ENCODE measurements at places on chromosomes 4 and X. TPM values are rescaled to one million over a fixed set of nuclear protein-coding genes. Genes with fewer than 3 reads are reported as not detected.

DNA sequence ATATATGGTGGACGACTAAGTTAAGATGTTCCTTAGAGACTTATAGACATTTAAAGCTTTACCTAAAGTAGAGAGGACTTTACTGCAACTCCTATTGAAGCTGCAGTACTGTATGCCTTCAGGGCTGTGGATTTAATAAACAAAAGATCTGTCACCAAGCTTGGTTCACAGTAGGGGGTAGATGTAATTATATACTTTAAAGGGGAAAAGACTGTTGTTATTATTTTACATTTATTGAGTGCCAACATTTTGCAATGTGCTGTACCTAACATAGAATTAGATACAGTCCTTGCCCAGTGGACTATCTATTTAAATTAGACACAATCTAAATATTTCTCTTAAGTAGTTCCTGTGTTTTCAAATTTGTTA is 67.2 kb downstream of the SLIT2 start:
- DNase-seq, result no peak

The RIBC1 gene
- 5.2 TPM for polyA plus RNA-seq

The NRK gene
- 14.4 TPM for polyA plus RNA-seq

- no peak for DNase-seq
Measured at GRCh38 chrX:16653424-16653823, 3.5 kb downstream of the S100G start.

The POLN gene
- polyA plus RNA-seq, result 3.1 TPM

DNA sequence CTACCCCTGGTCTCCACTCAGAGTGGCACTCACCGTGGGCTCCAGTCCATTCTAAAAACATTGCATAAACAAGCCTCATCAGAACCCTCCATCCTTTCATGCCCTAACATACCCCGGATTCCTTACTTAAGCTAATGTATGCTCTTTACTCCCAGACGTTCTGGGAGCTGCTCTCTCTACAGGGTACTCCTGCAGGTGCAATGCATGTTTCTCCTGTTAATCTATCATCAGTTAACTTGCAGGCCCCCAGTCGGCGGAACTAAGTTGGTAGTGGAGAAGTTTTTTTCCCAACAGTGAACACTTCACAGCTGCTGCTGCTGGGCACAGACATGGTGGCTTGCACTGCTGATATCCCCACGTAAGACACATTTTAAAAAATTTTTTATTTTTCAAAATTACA is 161.6 kb upstream of the FAT1 start:
- DNase-seq, result no peak

DNA sequence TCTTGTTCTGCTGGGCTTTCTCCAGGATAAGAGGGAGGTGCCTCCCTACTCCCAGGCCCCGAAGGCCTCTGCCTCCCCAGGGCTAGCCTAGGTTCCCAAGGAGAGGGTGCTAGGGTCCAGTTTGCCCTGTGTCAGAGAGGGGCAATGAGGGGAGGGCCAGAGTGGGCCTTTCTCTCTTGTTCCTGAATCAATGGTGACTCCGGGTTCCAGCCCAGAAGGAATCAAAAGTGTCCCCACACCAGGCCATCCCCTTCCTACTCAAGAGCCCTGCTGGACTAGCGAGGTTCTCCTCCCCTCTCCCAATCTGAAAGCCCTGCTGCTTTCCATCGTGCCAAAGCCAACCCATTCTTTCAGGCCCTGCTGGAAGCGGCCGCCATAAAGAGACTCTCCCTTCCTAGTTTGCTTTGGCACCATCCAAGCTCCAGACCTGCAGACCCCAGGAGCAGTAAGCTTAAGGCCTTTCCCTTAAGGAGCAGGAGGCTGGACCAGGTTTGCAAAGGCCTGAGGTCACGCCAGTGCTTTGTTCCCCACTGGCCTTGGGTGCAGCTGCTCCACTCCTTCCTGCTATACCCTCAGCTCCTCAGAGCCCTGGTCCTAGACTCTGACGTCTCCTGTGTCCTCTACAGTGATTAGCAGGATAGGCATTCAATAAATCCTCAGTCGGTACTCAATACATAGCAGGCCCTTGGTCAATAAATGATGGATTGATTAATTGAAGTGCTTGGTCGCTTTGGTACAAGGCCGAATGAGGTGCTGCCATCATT is 10.6 kb downstream of the TSC22D3 start:
- no peak for DNase-seq

The MAGEE1 gene
- 6.8 TPM for polyA plus RNA-seq

GRCh38 chr4:184471881-184472613 is 2.3 kb downstream of the IRF2 start:
- no peak for DNase-seq

DNA sequence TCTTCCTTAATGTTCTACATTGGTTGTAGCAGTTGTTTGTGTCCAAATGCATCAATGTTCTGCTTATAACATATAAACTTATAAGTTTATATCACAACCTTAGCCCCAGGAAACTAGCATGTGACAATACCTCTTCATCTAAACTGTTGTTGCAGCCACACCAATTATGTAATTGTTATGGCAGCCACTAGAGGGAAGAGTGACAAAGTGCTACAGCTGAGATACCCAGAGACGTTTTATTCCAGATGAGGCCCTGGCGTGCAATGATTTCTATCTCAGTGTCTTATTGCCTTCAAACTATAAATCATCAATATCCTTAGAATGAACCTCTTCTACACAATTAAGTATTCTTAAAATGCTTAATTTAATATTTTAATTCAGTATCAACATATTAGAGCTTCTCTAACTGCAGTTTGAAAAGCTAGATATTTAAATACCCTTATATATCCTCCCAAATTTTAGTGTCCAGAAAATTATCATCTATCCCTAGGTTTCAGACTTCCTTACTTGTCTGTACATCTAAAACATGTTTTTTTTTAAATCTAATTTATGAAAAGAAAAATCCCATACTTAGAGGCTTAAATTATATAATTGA is 171.6 kb downstream of the PCDH10 start:
- peak; percentile 16 for DNase-seq

The CDKL5 gene
- polyA plus RNA-seq, result 16.8 TPM

GRCh38 chrX:139112432-139112831 is 400.9 kb upstream of the FGF13 start:
- DNase-seq, result no peak

DNA sequence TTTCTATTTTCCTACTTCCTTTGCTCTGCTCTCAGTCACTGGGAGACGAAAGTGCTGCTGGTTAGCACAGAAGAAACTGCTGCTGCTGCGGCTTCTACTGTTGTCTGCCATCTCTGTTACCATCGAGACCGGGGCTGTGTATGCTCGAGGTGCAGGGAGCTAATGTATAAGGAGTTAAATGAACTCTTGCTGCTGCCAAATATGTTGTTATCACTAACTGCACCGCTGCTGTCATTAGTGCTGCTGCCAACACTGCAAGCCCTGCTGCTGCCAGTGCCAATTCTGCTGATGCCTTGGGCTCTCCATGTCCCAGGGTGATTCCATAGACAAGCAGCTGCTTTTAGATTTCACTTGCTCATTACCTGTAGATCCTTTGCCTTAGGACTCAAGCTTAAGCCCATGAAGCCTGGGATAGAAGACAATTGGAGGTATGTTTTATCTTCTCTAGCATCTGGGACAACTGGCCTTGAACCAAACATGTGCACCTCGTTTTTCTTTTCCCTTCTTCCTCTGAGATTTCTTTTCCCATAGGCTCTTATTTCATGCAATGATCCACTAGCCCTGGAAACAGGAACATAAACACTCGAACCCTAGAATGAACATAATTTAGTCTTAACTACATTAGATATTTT is 107.8 kb downstream of the CCSER1 start:
- no peak for DNase-seq

GRCh38 chrX:69995362-69996112 is 54.2 kb downstream of the AWAT2 start:
- no peak for DNase-seq

DNA sequence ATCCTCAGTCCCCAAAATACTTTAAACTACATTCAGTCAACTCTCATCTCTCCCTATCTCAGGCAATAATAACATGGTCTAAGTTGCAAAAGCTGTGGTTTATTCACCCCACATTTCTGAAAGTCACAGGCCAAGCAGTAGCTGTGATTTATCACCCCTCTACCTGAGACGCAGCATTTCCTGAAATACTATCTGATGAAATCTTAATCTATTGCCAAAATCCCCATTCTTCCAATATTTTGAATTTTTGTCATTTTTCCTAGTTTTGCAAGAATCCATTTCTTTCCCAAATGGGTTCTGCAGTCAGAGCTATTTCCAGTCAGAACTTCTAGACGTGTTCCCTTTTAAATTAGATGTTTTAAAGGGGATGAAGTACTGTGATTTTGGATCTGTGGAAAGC is 148.3 kb downstream of the BANK1 start:
- DNase-seq, result no peak
